ENCODE measurements at places on chromosomes 16 and 17.

- no peak for DNase-seq
Measured at GRCh38 chr16:57392694-57393093, 11.9 kb upstream of the CCL17 start.

DNA sequence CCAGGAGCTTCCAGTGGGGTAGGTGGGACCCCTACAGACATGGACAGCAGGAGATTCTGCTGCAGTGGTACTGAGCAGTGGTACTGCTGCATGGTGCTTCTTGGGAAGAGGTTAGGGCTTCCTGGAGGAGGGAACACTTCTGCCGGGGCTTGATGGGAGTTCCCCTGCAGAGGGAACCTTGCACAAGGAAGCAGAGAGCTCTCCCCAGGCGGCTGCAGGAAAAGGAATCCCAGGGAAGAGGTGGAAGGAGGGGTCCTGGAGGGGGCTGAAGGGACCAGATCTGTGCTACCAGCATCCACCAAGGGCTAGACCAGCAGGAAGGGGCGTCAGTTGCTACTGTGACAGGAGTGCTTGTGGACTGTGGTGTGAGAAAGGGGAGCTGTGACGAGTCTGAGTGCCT lies 10.6 kb downstream of the RIPOR1 start:
- no peak for DNase-seq

DNA sequence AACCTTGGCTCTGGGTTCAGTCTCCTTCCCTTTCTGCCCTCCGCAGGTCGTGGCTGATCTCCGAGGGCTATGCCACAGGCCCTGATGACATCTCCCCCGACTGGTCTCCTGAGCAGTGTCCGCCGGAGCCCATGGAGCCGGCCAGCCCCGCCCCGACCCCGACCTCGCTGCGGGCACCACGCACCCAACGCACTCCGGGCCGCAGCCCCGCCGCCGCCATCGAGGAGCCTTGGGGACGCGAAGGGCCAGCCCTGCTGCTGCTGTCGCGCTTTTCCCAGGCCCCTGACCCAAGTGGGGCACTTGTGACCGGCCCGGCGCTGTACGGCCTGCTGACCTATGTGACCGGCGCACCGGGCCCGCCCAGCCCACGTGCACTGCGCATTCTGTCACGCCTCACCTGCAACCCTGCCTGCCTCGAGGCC lies 5.1 kb downstream of the ARMC5 start:
- no peak for DNase-seq

DNA sequence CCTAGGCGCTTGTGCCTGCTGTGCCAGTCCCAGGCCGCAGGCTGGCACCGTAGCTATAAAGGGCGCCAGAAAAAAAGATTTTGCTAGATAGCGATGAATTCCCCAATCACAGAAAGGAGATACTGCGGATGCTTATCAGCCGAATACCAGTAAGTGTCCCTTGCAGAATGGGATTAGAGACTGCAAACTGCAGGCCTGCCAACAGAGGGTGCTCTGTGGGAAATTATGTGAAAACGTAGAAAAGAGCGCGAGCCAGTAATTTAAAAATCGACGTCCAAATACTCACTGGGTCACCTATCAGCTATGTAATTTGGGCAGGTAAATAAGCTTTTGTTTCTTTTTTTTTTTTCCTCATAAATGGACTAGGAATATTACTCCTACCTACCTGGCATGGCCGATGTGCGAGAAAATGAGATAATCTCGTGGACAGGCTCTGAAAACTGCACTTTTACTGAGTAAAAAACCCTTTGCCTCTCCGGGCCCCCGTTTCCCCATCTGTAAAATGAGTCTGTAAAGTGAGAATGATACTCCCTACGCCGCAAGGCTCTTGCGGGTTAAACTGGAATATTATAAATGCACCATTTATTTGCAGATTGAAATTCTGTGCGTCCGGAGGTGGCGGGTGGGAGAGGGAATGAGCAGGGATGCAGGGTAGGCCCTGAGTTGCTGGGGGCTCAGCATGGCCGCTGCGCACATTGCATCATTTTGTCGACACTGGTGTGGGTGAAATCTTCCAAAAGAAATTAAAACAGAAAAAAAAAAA lies 1.2 kb upstream of the COG1 start:
- peak; percentile 72 for DNase-seq

- no peak for DNase-seq
Measured at GRCh38 chr16:70255574-70255973, 3.8 kb upstream of the EXOSC6 start.

DNA sequence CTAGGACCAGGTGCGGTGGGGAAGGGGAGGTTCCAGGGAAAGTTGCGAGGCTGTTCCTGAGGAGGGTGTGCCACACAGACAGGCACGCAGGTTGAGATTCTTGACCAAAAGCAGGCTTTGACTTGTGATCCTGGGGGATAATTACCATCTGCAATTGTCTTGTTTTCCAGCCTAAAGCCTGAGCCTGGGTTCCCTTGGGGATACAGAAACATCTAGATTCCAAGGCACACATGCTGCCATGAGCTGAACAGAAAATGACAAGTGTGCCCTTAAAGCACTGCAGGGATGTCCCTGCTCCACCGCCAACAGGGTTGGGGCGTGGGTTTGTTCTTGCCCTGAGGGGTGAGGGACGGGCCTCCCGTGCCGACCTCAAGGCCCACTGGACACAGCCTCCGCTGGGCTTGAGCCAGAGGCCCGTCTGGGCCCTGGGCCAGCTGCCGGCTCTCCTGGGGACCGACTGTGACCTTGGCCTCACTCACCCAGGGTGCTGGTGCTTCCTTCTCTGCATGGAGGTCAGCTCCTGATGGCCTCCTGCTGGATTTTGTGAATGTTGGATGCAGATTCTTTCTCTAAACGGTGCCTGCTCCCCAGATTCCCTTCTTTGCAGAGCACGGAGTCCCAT lies 14.0 kb downstream of the CA5A start:
- no peak for DNase-seq

GRCh38 chr17:66727634-66728570 lies 107.0 kb upstream of the CACNG5 start:
- peak; percentile 41 for DNase-seq
